ENCODE measurements at places on chromosomes 5 and 9.

DNA sequence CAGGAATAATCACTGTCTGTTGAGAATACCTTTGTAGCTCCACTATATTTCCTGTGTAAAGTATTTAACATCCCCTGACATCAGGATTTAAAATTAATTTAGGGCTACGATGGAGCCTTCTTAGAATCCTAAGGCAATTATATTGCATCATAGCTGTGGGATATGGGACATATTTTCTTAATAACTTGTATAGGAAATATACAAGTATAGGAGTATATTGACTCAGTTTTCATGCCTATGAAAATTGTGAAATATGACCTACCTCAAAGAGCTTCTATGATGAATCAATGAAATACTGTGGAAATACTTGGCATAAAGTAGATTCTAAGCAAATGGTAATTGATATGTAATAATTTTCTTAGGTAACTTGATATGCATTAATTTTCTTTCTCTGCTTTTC lies 221.0 kb upstream of the KLF4 start:
- no peak for DNase-seq

GRCh38 chr5:179154991-179155955 lies 95.1 kb downstream of the ZNF354C start:
- DNase-seq: no peak

GRCh38 chr9:5578698-5579085 lies 50.2 kb upstream of the RIC1 start:
- DNase-seq: no peak

- DNase-seq: peak; percentile 50
Measured at GRCh38 chr5:174166231-174167079, 120.9 kb downstream of the NSG2 start.

DNA sequence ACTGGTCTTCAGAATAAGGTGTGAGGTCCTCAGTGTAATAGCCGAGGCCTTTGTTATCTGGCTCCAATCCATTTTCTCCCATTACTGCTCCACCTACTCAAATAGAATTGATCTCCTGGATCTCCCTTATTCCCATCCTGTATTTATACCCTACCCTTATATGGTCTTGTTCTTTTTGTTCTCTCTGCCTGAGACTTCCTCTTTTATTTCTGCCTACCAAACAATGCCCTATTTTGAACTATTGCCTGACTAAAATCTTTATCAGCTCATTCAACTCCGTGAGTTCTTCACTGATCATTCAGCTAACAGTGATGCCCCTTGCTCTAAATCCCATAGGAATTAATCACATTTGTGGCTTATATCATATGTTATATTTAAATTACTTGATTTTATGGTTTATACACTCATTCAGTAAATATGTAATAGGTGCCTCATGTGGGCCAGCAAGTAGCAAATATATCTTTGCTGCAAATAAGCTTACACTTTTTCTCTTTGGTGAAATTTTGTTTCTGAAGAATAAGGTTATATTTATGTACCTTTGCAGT lies 417.5 kb upstream of the MEF2C start:
- no peak for DNase-seq

DNA sequence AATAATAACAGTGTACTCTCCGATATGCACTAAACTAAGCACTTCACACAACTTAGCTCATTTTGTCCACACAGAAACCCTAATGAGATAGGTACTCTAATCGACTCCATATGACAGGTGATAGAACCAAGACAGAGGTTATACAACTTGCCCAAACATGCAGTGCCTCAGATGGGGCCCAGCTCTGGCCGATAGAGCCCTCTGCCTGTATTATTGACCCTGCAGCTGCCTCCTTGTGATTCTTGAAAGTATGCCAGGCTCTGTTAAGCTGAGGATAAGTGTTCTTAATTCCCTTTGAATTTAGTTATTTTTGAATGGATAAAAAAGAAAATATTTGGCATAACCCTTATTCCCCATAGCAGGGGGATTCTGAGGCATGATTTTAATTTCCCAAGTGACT lies 78.5 kb downstream of the HMHB1 start:
- DNase-seq: peak; percentile 39

DNA sequence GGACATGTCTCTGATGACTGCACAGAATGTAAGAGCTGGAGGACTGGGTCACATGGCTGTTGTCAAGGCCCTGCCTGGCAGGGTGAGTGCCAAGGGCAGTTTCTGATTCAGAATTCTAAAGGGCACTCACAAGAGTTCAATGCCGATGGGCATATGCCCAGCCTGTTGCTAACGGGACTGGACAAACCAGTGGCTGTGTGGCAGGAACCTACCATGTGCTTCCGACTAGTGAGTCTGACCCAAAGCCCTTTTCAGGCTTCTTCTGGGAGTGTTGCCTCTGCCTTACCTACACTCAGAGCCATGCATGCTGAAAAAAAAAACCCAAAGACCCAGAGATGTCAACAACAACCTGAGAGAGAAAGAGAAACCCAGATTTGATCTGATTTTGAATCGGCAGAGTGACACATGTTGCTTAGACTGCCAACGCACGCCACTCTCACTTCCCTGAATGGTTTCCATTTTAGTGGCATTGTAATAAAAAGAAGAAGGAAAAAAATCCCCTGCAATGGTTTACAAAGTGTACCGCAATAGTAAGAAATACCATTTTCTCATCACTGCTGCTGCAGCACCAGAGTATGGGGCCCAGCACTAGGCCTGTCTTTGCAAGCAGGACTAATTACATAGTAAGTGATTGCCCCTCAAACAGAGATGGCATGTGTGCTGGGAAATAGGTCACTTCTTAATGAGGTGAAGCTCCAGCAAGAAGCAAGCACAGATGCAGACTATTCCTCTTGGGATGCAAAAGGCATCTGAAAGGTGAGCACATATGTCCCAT lies 194.3 kb downstream of the PALM2AKAP2 start:
- DNase-seq: no peak

Data from right hindlimb (tissue), 1 donor.